ENCODE measurements at places on chromosomes 12 and 14.

GRCh38 chr14:59358102-59358501 is 107.1 kb downstream of the GPR135 start:
- no peak for DNase-seq

DNA sequence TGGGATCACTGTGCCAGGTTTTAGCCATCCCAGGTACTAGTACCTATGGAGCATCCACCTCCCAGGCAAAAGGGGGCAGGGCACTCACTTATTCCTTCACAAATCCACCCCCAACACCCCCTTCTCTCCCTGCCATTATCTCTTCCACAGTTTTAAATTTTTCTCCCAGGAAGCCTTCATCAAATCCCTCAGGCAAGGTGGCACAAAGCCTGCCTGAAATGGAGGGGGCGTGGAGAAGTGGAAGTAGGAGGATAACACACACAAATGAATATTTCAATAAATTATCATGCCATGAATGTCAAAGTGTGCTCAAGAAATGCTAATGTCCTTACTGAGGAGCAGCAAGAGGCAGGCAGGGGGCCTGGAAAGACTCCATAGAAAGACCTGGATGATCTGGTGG is 4.7 kb upstream of the CHST11 start:
- no peak for DNase-seq

- DNase-seq, result no peak
These were observed 66.1 kb downstream of the PDZRN4 start for GRCh38 chr12:41254004-41254914.

- no peak for DNase-seq
These were observed 32.1 kb upstream of the C14orf180 start for GRCh38 chr14:104547310-104547997.

DNA sequence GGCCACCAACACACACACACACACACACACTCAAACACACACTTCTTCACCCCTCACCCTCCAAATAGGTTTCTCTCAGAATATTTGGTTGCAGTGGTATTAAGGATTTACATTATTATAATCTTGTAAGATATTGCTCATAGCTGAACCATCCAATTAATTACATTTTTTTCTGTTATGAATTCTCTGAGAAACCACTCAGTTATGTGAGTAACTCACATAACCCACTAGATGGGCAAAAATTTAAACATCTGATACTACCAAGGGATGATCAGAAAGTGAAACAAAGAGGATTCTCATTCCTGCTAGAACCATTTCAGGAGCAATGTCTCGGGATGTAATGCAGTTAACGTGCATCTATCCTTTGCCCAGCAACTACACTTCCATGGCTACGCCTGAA is 31.6 kb downstream of the TMTC1 start:
- DNase-seq, result no peak

DNA sequence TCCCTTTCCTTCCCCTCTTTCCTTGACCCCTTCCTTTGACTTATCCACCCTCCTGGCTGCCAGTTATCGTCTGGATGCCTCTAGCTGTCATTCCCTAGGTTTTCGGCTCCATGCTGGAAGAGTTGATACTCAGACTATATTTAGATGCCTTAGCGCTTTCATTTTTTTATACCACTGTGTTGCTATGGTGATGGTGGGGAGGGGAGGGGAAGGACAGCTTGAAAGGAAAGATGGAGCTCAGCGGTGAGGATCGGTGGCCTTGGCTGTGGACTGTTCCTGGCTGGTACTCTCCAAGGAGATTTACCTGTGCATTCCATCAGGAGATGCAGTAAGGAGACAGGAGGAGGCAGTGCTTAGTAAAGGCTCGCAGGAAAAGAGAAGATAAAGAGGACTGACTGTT is 108.7 kb downstream of the SLC8A3 start:
- DNase-seq, result no peak

DNA sequence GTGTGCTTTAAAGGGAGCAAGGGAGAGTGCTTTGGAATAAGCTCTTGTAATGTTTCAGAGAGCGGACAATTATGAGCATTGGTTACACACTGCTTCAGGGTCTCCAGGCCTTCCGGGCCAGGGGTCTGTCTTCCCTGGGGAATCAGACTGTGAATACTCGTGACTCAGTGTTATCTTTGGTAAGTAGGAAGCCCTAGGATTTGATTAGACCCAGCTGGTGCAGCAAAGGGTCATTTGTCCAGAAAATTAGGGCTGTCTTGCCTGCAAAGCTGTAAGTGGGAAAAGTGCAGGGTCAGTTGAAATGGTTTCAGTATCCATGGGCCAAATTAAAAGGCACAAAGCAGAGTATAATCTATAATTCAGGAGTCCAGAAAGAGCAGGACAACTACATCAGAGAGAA is 475.6 kb downstream of the MED13L start:
- no peak for DNase-seq

GRCh38 chr14:61749867-61750266 is 12.4 kb upstream of the SNAPC1 start:
- no peak for DNase-seq

- DNase-seq, result no peak
These were observed 15.0 kb upstream of the SERPINA1 start for GRCh38 chr14:94403312-94403932.
